Right hindlimb (tissue), 1 donor: ENCODE measurements at places on chromosomes 5 and 9.

DNA sequence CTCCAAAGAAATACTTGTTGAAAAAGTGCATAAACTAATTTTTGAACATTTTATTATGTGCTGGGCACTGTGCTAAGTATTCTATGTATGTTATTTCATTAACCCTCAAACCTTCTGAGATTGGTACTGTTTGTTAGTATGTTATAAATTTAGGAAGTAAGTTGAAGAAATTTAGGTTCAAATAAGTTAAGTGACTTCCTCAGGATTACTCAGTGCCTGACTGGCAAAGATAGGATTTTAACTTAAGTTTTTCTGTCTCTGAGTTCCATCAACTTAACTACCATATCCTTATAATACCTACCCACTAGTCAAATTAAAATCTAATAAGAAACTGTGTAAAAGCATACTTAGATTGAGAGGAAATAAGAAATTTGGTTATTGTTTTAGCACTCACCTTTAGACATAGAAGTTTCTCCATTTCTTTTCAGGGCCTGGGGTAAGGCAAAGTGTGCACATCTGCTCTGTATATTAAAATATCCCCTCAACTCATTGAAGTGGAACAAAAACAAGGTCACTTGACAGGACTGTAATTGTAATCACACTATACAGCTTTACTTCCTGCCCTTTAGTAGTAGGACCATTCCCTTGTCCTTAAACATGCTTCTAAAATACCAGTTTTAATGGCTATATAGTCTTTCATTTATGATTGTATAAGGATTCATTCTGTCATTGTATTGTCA is 15.2 kb downstream of the TGFBR1 start:
- no peak for DNase-seq

DNA sequence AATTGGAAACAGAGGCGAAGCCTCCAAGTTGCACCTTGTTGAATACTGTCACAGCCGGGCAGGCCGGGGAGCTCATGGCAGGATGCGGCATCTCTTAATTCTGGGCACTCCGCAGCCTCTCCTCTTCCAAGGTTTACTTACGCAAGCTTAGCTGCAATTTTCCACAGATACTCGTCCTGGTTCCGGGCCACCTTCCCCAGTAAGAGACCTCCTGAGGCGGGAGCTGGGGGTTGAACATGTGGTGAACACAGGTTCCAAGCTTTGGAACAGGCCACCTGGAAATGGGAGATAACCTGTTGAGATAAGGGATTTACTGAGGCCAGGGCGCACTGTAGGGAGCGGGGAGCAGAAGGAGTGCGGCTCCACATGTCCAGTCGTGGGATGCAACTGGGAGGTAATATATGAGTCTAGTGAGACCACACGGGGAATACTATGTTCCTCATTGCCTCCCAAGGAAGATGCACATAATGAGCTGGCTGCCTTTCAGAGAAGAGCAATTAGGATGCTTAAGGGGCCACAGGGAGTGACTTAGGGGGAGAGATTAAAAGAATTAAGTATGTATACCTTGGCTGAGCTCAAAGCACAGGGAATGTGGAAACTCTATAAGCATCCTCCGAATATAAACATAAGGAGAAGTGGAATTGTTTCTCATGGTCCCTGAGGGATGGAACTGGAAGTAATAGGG is 335.2 kb downstream of the CWC27 start:
- peak; percentile 56 for DNase-seq

GRCh38 chr5:128646176-128646575 is 108.1 kb upstream of the FBN2 start:
- DNase-seq: no peak

DNA sequence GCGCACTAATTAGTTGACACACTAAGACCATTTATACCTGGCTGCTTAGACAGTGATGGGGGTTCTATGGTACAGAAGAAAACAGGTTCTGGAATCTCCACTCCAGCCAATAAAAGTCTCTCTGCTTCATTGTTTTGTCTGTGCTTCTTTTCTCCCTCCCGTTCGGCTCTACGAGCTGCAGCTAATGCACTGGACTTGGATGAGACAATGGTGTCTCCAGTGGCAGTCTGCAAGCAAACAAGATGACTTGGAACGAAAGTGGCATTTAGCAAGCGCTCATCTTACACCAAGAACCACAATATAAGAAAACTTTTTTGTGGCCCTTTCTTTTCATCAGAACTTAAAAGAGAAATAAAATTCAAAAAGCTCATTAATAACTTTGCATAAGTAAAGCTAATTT is 30.2 kb downstream of the GFM2 start:
- no peak for DNase-seq

DNA sequence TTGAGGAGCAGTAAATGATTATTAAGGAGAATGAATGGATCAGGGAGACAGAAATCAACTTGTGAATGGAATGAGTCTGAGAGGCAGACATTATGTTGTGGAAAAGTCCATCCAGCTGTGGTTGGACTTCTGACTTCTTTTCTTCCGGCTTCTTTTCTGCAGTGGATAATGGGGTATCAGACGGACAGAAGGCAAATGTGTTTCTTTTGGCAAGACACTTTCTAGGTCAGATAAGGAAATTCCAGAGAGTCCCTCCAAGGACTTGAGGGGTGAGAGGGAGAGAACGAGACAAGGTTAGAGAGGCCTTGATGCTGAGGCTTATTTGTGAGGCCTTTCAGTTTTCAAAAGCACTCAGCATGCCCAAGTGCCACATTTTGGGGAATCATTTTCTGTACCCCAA is 17.1 kb upstream of the GRHPR start:
- no peak for DNase-seq

- no peak for DNase-seq
Measured at GRCh38 chr9:120396418-120396817, 183.5 kb downstream of the CDK5RAP2 start.

GRCh38 chr9:107513464-107514100 is 24.0 kb upstream of the KLF4 start:
- no peak for DNase-seq

- no peak for DNase-seq
Measured at GRCh38 chr5:129243039-129243438, 148.5 kb downstream of the ISOC1 start.

GRCh38 chr9:125889476-125890419 is 142.6 kb downstream of the PBX3 start:
- peak; percentile 47 for DNase-seq

GRCh38 chr5:137872466-137872865 is 4.8 kb downstream of the MYOT start:
- no peak for DNase-seq
